Stimulated activated CD4-positive, alpha-beta T cell treated with anti-CD3 and anti-CD28 coated beads, TNF-alpha, amount 100 ng/mL, for 1 hour (primary cell): ENCODE measurements at places on chromosomes 16 and 17.

DNA sequence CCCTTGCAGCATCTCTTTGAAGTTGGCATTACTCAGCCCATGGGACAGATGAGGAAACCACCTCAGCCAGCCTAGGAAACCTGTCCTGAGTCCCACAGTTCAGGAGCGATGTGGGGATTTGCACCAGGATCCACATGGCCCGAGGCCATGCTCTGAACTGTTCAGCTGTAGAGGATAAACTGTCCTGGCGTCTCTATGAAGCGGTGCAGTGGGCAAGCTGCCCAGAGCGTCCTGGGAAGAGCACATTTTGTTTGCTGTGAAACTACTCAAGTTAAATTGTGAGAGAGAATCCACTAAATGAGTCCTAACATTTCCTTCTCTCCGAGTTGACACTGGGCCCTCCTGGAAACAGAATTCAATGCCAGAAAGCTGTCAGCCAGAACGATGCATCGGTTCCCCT is 276.6 kb upstream of the TNRC6C start:
- DNase-seq: no peak

- no peak for DNase-seq
These were observed 11.3 kb upstream of the RNPS1 start for GRCh38 chr16:2278956-2279800.

DNA sequence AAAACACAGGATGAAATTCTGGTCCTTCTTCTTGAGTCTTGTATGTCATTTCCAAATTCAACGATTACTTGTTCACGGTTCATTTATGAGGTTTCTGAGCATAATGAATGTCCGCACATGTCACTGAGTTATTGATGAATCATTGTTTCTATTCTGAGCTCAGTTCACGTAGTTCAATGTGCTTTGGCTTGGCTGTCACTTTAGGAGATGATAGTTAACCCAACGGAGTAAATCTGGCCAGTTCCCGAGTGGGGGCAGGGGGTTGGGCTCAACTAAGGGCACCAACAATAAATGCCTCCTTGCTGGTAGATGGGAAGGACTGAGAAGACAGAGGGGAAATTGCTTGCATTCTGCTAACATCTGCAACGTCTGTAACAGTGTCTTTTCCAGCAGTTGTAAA is 239.4 kb upstream of the HSBP1 start:
- DNase-seq: no peak

DNA sequence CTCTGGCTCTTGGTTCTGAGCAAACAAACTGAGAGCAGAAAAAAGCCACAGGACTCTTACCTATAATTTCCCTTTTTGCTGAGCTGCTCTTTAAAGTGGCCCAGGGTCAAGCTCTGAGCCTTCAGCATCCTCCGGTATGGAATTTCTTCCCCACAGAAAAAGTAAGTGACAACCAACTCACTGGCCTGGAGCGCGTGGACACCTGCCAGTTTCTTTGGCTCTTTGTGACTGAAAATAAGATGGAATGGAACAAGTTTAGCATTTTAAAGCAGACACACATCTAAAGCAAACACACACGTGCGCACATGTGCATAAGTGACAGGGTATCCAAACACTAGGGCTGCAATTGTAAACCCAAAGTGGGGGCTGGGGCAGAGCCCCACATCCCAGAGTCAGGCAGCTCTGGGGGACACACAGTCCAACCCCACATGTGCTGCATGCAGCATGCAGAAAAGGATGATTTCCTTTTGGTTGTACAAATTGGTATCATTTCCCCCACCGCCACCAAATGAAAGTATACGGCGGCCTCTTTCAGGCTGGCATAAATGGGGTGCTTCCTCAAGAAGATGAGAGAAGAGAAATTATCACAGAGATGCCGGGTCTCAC is 27.5 kb downstream of the AXIN2 start:
- no peak for DNase-seq

DNA sequence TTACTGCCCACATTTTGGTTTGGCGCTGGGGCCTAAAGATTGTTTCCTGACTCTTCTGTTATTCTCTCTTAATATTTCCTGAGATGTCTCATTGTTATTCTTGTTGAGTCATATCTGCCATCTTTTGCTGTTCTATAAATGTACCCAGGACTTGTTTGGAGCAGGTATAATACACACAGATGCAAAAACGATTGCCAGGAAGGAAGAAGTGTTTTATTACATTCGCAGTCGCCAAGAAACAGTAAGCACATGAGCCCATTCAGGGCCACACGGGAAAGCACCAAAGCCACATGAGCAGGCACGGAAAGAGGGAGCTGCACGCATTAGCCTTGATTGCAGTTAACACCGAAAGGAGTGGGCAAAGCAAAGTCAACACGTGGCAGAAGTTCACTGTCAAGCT is 70.2 kb downstream of the ARHGAP44 start:
- DNase-seq: no peak

- DNase-seq: no peak
These were observed 2.3 kb upstream of the ARMC5 start for GRCh38 chr16:31456988-31457360.

DNA sequence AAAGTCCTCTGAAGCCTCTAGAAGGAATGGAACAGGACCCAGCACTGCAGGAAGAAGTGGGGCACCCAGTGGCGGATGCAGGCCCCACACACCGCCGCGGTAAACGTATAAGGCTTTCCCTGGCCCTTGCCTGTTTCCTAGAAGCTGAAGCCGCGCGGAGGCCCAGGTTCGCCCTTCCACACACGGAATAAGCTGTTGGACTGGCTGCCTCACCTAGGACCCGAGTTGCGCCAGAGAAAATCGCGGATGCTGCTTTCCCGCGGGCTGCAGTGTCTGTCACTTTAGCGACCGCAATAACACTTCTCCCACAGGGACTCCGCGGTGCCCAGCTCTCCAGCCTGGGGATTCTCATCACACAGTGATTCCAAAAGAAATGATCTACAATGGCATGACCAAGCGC is 1736.9 kb downstream of the TP53TG3F start:
- DNase-seq: no peak

- DNase-seq: no peak
These were observed 3.8 kb downstream of the TTYH2 start for GRCh38 chr17:74217037-74217730.

DNA sequence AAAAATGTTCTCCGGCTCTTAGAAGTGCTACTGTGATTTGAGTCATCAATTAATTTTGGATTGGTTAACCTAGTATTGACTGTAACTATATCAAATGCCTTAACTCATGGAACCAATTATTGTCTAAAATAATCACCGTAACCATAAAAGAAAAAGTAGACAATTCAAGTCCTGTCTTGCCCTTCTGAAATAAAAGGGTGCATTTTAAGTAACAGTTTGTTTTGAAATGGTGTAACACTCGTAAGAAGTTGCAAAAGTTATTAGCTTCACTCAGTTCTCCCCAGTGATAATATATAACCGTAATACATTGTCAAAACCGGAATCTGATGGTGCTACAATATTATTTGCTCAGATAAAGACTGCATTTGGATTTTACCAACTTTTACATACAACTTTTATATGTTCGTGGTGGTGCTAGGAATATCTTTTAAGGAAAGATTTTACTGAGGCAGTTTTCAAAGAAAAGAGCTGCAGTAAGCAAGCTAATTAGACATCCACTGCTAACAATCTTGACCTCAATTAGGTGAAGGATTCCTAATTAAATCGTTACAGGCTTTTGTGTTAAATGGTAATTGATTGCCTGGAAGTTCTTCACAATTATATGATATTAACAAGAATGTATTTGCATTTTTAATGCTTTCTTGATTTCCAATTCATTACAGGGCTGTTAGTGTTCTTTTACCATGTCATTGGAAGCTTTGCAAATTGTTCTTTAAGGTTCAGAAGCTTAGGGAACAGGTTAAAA is 413.1 kb upstream of the MON1B start:
- no peak for DNase-seq

DNA sequence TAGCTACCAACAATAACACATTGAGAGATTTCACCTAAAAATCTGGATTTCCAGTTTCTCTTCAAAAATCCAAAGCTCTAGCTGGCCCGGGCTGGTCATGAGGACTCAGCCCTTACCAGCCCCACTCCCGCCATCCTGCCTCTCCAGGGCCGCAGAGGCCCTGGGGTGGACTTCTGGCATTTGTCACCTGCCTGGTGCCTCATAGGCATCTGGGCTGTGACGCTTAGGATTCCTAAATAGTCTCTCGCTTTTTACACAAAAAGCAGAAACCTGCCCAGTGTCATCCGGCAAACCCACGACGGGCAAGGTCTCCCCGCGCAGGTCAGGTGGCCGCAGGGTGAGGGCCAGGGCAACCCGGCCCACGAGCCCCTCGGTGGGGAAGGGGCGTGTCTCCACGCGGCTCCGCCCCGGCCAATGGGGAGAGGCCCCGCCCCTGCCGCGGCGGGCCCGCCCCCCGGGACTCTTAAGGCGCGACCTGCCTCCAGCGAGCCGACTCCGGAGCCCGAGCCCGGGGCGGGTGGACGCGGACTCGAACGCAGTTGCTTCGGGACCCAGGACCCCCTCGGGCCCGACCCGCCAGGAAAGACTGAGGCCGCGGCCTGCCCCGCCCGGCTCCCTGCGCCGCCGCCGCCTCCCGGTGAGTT is at the start of gene VASN:
Gene VASN, plus strand, starts transcription at position 492 of the 644 bp plus-strand sequence. CDS start 9,030 bp downstream, outside the sequence.
- peak; percentile 67 for DNase-seq

GRCh38 chr16:10889855-10890254 is 12.9 kb downstream of the CIITA start:
- DNase-seq: no peak

GRCh38 chr17:36936455-36937000 is 747 bp upstream of the LHX1 start:
- no peak for DNase-seq

GRCh38 chr17:36934692-36935630 is 2.3 kb upstream of the LHX1 start:
- no peak for DNase-seq

GRCh38 chr17:57586196-57586740 is 158.8 kb downstream of the CCDC182 start:
- DNase-seq: no peak

GRCh38 chr17:67841992-67842391 is 16.7 kb downstream of the BPTF start:
- DNase-seq: no peak

- no peak for DNase-seq
These were observed 62.6 kb upstream of the ENDOV start for GRCh38 chr17:80352216-80352895.
